ENCODE measurements at places on chromosomes 3 and 15.
A peak's percentile ranks its signal among the peaks of the same experiment; 100 is the strongest.

DNA sequence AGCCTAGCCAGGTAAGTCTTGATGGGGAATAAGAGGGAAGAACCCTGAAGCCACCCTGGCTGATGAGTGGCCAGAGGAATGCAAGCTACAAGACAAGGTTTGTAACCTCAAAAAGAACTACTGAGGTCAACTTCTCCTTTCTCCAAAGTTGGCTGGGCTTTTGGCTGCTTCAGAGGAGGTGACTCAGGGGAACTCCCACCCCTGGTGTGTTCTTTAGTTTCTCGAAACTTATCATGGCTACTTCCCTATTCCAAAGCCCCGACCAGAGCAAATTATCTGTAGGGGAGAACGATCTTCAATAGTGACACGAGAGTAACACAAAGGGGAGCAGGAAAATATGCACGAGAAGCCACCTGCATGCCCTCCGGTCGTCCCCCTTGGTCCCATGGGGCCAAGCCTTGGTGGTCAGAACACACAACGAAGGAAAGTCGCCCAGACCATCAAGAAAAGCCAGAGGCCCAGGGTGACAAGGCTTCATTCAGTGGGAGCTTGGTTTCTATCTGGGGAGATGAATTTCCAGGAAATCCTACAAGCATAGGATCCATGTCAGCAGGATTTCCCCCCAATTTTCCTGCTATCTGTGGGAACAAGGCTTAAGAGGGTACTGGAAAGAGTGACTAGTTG is 6.5 kb upstream of the BCL2A1 start:
- DNase-seq, result peak; percentile 37
- peaks cover 53% of the 10 kb centered on the region for H3K4me1 ChIP-seq

GRCh38 chr15:63324770-63325169 is 47.4 kb downstream of the APH1B start:
- no peak overlapping the region for H3K27ac ChIP-seq
- no peak overlapping the region for H3K4me3 ChIP-seq
- H3K4me1 ChIP-seq, result no peaks in the 10 kb centered on the region
- no peak for DNase-seq
- H3K36me3 ChIP-seq, result no peaks in the 10 kb centered on the region
- peaks cover 4% of the 10 kb centered on the region for H3K27me3 ChIP-seq

- no peak overlapping the region for H3K4me3 ChIP-seq
- no peak overlapping the region for H3K27ac ChIP-seq
Observed at GRCh38 chr3:133464573-133464972, 64.7 kb downstream of the BFSP2 start.

- peaks cover 43% of the 10 kb centered on the region for H3K27me3 ChIP-seq
- H3K4me3 ChIP-seq, result no peak overlapping the region
- no peak for DNase-seq
- no peaks in the 10 kb centered on the region for H3K36me3 ChIP-seq
- H3K27ac ChIP-seq, result no peak overlapping the region
Observed at GRCh38 chr3:128537091-128537703, 44.2 kb upstream of the GATA2 start.

All from memory B cell (primary cell).